Stimulated activated CD8-positive, alpha-beta memory T cell treated with anti-CD3 and anti-CD28 coated beads, Interleukin-4, amount 100 ng/mL, for 1 hour (primary cell): ENCODE measurements at places on chromosomes 7 and 10.

DNA sequence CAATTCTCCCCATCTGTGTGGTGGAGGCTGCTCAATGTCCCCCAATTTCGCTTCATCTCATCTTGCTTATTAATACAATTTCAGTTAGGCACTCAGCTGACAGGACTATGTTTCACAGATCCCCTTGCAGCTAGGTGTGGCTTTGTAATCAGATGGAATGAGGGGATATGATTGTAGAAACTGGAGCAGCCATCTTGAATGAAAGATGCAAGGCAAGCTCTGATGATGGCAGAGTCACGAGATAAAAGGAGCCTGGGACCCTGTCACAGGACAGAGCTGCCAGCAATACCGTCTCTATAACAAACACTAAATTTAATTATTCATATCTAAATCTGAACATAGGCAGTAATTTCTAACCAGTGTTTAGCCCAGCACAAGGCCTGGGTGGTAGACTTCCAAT is 991 bp upstream of the DLD start:
- no peak for DNase-seq

- no peak for DNase-seq
These were observed 546.7 kb upstream of the ADARB2 start for GRCh38 chr10:2284071-2284470.

DNA sequence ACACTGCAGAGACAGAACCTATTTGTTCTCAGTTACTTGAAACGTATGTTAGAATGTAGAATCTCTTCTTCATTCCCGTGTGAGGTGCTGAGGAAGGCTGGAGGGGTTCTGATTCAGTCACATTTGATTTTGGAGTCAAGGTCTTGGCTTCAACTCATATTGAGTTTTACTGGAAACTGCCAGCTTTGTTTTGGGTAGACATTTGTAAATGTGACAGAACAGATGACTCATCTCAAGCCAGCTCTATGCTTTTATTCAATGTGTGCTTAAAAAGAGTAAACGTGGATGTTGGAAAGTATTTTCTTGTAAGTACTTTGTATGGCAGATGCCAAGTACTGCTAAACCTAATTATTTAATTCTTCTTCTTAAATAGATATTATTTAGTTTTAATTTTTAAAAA is 780.8 kb upstream of the C7orf33 start:
- DNase-seq, result no peak

DNA sequence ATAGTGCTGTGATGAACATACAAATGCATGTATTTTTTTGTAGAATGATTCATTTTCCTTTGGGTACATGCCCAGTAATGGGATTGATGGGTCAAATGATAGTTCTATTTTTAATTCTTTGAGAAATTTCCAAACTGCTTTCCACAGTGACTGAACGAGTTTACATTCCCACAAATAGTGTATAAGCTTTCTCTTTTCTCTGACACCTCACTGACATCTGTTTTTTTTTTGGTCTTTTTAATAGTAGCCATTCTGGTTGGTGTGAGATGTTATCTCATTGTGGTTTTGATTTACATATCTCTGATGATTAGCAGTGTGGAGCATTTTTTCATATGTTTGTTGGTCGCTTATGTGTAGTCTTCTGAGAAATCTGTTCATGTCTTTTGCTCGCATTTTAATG is 195.0 kb upstream of the AGK start:
- no peak for DNase-seq

DNA sequence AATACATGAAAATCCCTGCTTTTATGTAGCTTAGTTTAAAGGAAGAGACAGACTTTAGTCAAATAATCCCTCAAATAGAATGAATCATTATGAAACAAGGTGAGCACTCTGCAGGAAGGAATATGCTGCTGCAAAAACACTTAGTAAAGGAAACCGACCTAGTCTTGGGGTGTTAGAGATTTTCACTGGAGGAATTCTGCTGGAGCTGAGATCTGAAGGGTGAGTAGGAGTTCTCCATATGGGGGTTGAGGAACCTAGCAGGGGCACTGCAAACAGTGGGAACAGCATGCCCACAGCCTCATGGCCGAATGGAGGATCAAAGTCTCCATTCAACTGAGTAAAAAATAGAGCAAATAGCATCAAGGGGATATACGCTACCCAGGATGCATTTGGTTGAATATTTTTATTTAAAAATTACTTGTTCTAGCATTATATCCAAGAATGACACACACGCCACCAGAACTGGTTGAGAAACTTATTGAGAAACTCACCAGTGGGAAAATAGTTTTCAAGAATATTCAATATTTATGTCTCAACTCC is 3.5 kb downstream of the ITIH2 start:
- no peak for DNase-seq

- no peak for DNase-seq
These were observed 10.5 kb downstream of the ST8SIA6 start for GRCh38 chr10:17443707-17444387.
